ENCODE measurements at places on chromosomes 5 and 9.
A peak's percentile ranks its signal among the peaks of the same experiment; 100 is the strongest.

GRCh38 chr5:143921525-143922311 is 109.8 kb downstream of the HMHB1 start:
- DNase-seq, result peak; percentile 49

GRCh38 chr9:22913518-22913917 is 466.9 kb downstream of the DMRTA1 start:
- no peak for DNase-seq

- DNase-seq, result peak; percentile 63
Observed at GRCh38 chr5:96601715-96602244, 60.4 kb upstream of the CAST start.

DNA sequence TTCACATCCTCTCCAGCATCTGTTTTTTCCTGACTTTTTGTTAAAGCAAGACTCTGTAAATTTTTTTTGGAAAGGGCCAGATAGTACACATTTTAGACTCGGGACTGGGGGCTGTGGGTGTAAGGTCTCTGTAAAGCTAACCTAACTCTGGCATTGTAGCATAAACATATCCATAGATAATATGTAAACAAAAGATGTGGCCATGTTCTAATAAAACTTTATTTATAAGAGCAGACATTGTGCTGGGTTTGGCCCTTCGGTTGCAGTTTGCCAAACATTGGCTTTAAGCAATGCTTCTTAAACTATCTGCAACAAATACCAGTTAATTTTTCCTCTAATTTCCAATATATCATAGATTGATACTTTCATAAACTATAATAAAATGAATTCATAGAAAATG is 605.2 kb downstream of the EBF1 start:
- no peak for DNase-seq

GRCh38 chr5:88438006-88438405 is 169.4 kb upstream of the TMEM161B start:
- peak; percentile 4 for DNase-seq

All from AG08396 (cell line).